Mucosa of descending colon (tissue), 3 donors: ENCODE measurements at places on chromosomes 4 and X. TPM values are rescaled to one million over a fixed set of nuclear protein-coding genes. Genes with fewer than 3 reads are reported as not detected.

DNA sequence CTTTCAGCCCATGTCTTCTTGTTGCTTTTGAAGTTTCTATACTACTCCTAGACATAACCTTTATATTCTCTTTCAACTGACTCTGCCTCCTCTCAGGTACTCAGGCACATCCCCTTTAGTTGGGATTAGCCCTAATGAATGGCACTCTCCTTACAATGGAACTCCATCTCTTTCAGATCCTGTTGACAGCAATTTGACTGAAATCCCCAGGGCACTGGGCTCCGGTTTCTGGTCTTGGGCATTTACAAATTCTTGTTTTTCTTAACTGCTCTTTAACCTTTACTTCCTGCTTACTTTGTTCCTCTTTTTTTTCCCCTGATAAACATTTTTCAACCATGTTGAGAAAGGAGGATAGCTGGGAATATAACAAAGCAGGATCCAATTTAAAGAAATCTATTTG, 68.9 kb downstream of the ENOX2 start:
- no peak for DNase-seq

GRCh38 chrX:151287954-151288353, 109.1 kb upstream of the VMA21 start:
- DNase-seq, result no peak

DNA sequence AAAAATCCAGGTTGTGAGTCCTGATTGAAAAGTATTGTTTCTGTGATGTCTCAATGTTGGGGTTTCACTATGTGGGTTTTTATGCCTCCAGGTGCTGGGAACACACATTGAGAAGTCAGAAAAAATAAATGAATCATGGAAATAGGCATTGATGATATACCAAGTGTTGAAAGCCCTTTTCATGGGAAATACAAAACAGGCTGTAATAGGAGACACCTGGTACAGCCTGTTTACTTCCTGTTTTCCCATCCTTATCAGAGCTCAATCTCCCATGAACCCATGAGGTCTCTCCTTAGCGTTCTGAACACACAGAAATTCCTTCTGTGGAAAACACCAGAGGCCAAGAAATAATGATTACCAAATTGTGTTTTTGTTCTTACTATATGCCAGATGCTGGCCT, 106.3 kb upstream of the BOD1L1 start:
- no peak for DNase-seq

DNA sequence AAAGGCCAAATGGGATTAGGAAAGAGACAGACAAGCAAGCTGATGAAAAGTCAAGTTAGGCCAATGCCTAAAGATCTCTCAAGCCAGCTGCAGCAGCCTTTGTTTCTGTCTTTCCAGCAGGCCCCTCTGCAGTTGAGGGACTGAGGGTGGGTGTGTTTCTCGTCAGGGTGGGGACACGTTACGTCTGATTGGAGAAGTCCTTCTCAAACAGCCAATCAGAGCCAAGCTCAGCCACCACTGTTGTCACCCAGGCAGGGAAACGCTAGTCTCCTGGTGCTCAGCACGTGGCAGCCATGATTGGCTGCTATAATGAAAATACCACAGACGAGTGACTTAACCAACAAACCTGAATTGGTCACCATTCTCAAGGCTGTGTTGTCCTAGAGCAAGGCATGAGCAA, 177.1 kb upstream of the LCORL start:
- no peak for DNase-seq

DNA sequence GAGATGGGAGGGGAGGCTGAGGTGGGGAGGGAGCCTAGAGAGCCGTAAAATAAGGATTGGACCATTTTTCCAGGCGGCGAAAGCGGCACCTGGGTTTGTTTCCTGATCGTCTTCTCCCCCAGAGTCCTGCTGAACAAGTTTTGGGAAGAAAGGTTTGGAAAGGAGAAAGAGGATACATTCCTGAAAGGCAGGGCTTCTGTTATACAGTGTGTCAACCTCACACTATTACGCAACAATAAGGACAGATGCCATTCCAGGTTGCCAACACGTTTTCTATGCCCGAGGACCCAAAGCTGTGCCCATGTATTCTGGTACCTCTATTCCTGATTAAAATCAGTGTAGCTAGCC, 658 bp downstream of the SCOC start:
- no peak for DNase-seq

DNA sequence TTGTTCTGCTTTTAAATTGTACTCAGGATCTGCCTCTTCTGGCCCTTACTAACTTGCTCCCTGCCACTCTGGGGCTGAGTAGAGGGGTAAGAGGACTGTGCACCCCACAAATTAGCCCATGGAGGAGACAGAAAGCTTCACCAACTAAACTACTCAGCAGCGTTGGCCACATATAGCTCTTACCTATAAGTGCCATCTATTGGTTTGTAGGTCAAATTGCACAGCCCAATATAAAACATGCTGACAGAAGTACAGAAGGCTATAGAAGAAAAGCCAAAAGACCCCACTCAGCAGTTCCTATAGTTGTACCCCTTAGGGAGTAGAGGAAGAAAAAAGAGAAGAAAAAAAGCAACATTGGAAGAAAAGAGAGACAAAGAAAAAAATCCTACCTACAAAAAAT, 341.2 kb upstream of the FMR1 start:
- DNase-seq, result no peak

DNA sequence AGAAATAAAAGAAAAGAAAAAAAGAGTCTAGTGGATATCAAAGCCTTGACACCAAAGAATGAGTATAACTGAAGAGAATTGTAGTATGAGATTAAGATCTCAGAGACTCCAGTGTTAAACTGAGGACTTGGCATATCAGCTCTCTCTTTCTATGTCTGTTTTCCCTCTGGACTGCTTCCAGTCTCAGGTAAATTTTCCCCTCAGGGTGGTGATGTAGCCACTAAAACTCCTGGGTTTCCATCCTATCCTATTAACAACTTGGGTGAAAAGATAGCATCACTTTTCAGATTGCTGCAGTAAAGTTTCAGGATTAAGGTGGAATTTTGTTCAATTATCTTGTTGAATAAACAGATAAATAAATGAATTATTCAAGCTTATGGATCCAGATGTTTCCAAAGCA, 85.7 kb downstream of the ATP10D start:
- DNase-seq, result no peak

DNA sequence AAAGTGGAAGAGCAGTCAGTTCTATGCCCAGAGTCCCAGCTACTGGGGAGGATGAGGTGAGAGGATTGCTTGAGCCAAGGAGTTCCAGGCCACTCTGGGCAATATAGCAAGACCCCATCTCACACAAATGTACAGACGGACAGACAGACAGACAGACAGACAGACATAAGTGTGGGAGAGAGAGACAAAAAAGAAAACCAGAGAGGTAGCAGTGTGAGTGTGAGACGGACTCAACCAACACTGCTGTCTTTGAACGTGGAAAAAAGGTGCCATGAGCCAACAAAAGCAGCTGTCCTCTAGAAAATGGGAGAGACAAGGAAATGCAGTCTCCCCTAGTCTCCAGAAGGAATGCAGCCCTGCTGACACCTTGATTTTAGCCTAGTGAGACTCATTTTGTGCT, 18.2 kb upstream of the RPL34 start:
- DNase-seq, result no peak

DNA sequence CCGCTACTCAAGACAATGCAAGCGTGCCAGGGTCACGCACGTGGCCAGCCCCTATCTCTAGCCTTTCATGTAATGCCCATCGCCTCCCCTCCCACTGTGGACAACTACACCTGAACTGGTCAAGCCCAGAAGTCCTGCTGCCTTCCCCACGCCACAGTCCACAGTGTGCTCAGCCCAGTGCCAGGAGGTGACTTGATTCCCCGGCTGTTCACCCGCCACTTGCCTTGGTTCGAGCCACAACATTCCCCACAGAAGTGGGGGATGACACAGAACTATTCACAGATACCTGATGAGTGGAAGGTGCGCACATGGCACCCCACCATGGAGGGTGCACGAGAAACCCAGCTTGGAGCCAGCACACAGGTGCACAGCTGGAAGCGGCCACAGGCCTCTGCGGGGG, 6.8 kb downstream of the ARHGAP4 start:
- DNase-seq, result no peak

DNA sequence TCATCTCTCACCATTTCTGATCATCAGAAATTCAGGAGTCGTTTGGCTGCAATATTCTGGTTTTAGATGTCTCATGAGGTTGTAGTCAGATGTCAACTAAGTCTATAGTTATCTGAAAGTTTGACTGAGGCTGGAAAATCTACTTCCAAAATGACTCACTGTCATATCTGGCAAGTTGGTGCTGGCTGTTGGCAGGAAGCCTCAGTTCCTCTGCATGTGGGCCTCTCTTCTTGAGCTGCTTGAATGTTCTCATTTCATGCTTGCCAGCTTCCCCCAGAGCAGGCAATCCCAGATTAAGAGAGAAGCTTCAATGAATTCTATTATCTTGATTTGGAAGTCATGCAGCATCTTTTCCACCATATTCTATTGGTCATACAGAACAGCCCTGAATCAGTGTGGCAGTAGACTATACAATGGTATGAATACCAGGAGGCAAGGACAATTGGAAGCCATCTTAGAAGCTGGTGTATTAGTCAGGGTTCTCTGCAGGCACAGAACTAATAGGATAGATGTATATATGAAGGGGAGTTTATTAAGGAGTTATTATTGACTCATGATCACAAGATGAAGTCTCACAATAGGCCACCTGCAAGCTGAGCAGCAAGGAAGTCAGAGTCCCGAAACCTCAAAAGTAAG, 46.8 kb upstream of the ELF2 start:
- DNase-seq, result no peak

- no peak for DNase-seq
Observed at GRCh38 chr4:116055857-116056827, 942.7 kb upstream of the NDST4 start.

DNA sequence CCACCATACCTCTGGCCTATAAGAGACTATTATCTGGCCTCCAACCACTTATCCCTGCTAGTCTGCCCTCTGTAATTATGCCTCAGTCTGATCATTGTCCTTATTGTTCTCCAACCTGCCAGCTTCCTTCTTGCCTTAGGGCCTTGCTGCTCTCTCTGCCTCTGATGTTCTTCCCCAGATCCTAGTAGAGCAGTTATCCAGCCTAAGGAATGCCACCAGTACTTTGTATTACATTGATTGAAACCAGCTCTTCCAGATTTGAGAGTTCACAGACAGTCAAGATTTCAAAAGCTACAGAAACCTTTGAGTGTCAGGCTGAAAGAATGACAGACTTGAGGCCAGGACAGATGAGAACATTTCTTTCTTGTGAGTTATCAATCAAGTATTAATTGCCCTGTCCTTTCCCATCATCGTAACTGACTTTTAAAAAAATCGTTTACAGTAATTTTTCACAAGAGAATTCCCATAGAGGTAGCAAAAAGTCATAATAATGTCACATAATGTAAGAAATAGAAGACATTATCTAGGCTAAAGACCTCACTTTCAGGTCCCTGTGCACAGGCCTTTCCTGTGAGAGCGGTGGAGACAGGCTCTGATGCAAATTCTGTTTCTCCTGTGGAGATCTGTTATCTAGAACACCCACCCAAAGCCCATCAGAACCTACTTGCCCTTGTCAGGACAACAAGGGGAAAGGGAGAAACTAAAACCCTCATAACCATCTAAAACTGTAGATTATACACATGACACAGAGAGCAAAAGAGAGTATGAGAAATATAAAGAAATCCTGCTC, 64.1 kb upstream of the GUCY1A1 start:
- DNase-seq, result no peak

DNA sequence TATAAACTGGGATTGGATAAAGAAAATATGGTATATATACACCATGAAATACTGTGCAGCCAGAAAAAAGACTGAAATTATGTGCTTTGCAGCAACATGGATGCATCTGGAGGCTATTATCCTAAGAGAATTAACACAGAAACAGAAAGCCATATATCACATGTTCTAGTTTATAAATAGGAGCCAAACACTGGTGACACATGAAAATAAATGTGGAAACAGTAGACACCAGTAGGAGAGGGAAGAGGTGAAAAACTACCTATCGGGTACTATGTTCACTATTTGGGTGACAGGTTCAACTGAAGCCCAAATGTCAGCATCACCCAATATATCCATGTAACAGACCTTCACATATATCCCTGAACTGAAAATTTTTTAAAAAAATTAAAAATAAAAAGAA, 725.1 kb downstream of the C4orf33 start:
- no peak for DNase-seq

- DNase-seq, result no peak
Observed at GRCh38 chr4:21753084-21753760, 195.3 kb downstream of the KCNIP4 start.

DNA sequence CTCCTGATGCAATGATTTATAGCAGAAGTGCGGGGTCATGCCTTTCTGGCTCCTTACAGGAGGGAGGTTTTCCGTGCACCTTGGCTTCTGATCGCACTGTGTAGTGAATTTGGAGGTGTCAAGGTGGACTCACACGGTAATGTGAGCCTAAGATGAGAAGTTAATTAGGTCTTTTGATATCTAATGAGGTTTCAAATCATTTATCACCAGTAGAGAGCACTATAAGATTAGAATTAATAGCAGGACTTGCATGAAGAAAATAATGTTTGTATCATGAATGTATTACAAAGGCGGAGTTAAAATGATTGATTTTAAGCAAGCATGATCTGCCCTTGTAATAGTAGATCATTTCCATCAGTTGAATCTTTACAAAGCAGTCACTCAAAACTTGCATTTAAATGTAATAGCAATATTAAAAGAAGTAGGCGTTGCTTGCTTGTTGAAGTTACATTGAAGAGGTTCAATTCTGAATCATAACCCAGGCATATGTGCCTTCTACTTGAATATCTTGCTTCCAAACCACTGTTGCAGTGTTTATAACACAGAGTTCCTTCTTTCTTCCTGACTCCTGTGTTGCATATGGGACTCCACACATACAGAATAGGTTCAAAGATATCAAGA, 152.1 kb downstream of the FMR1NB start:
- no peak for DNase-seq

RNF150 gene
- 3.1 TPM for total RNA-seq

CENPVL2 gene
- not detected for total RNA-seq

AFF1 gene
- total RNA-seq, result 84.0 TPM

SGCB gene
- 80.1 TPM for total RNA-seq

SSX2B gene
- total RNA-seq, result not detected

PAK3 gene
- 1.1 TPM for total RNA-seq

USP51 gene
- total RNA-seq, result 1.8 TPM
